8988T (cell line): ENCODE measurements at places on chromosomes 4 and X.

DNA sequence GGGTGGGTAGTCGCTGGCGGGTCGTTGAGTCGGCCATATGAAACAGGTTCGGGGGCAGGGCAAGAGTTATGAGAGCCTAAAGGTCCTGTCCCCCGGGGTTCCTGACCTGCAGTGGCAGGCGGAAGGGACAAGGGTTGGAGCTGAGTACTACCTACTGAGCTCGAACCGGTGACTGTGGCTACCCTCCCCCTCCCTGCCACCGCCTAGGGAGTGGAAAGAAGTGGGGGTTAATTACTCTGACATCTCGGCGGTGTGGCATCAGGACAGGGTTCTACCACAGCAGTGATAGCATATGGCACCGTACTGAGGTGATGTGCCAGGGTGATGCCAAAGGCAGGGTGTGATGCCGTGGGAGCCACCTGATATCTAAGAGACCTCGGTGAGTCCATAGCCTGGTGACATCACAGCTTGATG is 307 bp downstream of the ATG4A start:
- no peak for DNase-seq

GRCh38 chr4:3512279-3512678 is 19.9 kb downstream of the LRPAP1 start:
- DNase-seq: no peak

DNA sequence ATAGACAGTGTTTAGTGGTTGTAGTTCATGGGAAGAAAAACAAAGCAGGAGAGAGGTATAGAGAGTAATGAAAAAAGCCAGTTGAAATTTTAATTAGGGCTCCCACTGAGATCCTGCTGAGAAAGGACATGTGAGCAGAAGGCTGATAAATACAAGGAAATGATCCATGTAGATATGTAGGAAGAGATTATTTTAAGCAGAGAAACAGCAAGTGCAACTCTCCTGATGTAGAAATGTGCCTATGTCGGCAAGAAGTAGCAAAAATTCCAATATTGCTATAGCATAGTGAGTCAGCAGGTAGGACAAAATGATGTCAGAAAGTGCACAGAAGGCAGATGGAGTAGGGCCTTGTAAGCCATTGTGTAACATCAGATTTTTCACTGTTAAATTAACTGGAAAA is 1027.3 kb downstream of the PCDH18 start:
- no peak for DNase-seq

- no peak for DNase-seq
Observed at GRCh38 chr4:83062739-83063138, 27.8 kb downstream of the COPS4 start.

- DNase-seq: no peak
Observed at GRCh38 chrX:48938721-48939425, 18.5 kb downstream of the OTUD5 start.

GRCh38 chr4:142124874-142125273 is 488.5 kb downstream of the IL15 start:
- DNase-seq: no peak

DNA sequence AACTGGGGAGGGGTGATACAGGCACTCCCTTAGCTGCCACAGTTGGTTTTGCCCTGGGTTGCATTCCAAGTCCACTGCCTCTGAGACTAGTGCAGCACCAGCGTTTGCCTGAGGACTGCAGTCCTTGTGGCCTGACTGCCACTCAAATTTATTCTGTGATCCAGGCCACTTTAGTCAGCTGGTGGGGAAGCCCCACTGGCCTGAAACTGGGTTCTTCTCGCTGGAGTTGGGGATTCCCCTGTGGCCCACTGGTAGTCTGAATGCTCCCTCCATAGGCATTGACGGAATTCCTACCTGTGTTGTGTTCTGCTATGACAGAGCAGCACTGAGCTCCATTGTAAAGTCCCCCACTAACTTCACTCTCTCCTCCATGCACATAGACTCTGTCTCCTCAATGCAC is 63.8 kb downstream of the PTPN13 start:
- DNase-seq: no peak

DNA sequence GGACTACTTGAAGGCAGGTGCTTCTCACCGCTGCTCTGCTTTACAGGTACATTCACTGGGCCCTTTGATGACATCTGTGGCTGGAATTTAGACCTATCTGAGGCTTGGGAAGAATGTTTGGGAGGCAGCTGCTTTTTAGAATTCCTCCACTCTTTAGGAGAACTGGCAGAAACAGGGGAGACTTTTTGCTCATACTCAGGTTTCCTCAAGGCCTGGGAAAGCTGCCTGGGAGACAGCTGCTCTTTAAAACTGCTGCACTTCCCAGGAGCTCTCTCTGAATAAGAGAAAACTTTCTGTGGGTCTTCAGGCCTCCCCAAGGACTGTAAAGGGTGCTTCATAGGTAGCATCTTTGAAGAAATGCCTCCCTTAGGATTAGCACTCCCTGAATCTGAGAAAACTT is 14.3 kb downstream of the CT47C1 start:
- DNase-seq: no peak

DNA sequence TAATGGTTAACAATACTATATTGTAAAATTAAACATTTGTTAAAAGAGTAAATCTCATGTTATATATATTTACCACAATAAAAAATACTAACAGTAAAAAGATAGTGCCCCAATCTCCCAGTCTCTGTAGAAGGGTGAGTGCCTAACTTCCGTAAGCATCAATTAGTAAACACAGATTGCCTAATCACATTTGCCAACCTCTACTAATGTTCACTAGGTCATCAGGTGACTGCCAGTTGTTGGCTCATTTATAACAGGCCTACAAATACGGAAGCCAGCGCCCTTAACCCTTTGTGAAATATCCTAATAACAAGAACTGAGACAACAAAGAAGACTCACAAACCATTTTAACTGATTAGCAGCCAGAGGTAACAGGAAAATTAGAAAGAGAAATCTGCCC is 345.1 kb downstream of the INPP4B start:
- DNase-seq: no peak

DNA sequence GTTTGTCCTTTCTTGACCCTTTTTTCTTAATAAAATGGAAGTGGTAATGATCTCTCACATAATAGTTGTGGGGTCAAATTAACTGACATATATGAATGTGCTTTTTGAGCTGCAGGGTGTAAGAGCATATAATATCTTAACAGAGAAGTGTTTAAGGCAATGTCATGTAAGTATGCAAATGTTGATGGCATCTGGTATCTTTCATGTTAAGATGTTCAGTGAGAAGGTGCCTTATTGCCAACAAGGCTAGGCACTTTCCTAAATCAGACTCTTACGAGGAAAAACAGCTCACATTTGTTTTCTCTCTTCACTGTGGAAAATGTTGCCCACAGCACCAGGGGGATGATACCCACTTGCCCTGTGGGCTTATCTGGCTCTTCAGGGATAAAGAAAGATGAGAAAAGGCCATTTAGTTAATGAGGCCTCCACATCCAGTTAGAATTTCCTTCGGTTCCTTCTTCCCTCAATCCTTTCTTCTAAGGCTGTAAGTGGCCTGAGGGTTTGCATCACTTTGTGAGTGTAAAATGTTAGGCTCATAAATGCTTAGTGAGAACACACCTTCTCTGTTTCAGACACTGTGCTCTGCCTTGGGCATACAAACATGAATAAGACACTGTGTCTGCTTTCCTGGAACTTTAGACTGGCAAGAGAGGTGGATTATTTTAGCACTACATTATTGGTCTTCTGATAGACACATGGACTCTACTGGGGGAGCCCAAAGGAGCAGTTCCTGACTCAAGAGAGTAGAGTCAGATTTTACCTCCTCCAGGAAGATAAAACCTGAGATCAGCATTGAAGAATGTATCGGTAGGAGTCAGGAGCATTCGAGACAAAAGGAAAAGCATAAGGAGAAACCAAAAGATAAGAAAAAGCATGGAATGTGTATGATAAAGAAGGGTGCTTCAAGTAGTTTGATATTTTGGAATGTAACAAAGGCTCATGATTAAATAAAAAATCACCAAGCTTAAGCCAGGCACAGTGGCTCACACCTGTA is 135.5 kb downstream of the SOWAHB start:
- DNase-seq: no peak

DNA sequence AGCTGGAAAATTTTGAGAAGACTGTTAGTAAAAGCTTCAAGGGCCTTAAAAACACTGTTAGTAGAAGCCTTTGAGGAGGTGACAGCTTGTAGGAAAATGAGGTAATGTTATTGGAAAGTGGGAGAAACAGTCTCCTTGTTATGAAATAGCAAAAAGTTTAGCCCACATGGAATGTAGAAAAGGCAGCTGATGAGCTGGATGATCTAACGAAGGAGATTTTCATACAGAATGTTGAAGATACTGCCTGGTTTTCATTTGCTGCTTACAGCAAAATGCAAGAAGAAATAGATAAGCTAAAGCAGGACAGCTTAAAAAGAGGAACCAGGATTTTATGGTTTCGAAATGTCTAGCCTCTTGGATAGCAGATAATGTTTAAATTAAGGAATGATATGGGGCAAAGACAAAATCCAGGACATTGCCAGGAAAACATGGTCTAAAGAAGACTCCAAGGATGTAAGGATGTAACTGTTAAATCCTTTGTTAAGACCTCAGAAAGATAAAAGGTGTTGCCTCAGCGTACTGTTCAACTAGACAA is 10.2 kb upstream of the STBD1 start:
- no peak for DNase-seq

GRCh38 chrX:5976332-5976731 is 252.3 kb downstream of the NLGN4X start:
- no peak for DNase-seq

- no peak for DNase-seq
Observed at GRCh38 chrX:149641432-149641831, 9.8 kb upstream of the TMEM185A start.

DNA sequence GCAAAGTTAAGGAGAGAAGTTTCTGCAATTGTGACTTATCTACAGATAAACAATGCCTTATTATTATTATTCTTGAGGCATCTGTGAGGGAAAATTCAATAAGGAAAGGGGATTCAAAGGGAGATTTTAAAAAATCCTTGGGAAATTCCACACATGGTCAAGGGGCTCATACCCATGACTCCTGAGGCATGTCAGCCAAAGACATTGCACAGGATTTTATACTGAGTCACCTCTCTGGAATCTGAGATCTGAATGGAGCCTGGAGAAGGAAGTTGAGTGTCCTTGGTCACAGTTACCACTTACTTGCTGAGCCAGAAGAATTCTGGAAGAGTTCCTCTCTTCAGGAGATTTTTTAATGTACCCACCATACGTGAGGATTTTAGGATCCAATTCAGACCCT is 14.4 kb upstream of the CXCL8 start:
- peak; percentile 15 for DNase-seq

DNA sequence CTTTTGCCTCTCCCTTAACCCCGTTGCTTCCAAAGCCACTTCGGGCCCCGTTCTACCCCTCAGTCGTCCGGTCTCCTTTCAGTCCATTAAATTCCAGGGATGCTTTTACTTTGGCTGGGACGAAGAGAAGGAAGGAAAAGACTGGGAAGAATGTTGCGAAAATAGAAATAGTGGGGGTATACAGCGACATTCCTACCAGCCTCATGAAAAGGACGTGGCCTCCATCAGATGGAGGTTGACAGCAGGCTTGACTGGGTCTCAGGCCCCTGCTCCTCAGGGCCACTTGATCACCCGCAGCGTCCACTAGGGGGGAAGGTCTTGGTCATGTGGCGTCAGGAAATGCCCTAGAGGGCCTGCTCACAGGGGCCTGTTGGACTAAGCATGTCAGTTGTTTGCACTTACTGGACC is 657 bp upstream of the ANKRD50 start:
- peak; percentile 55 for DNase-seq

DNA sequence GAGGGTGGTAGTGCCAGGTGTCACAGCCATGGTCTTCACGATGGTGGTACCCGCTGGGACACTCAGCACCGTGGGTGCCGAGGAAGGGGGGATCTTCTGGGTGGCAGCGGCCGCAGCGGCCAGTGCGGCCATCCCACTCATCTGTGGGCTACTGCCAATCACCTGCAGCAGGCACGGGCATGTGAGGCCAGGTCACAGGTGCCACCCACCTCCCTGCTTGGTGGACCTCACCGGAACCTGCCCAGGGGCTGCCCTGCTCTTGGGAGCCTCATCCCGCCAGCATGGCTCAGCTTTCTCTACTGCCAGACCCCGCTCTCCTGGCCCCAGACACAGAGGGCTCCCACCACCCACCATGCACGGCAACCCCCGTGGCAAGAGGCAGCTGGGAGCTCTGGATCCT is 13.0 kb downstream of the HCFC1 start:
- no peak for DNase-seq

DNA sequence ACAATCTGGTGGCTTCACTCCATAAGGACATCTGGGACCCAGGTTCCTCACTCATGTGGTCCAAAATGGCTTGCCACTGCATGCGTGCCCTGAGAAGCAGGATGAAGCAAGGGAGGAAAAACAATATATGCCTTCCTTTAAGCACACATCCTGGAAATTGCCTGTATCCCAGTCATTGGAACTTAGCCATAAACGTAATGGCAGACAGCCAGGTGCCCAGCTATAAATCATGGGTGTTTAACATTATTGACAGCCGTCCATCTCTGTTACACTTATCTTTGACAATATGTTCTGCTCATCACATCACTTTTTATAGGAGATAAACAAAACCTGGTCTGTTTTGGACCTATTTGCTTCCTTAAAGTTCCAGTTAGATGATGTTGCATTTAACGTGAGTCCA is 181.0 kb downstream of the AASDH start:
- no peak for DNase-seq

GRCh38 chr4:76758996-76759395 is 138.9 kb downstream of the SOWAHB start:
- DNase-seq: no peak

DNA sequence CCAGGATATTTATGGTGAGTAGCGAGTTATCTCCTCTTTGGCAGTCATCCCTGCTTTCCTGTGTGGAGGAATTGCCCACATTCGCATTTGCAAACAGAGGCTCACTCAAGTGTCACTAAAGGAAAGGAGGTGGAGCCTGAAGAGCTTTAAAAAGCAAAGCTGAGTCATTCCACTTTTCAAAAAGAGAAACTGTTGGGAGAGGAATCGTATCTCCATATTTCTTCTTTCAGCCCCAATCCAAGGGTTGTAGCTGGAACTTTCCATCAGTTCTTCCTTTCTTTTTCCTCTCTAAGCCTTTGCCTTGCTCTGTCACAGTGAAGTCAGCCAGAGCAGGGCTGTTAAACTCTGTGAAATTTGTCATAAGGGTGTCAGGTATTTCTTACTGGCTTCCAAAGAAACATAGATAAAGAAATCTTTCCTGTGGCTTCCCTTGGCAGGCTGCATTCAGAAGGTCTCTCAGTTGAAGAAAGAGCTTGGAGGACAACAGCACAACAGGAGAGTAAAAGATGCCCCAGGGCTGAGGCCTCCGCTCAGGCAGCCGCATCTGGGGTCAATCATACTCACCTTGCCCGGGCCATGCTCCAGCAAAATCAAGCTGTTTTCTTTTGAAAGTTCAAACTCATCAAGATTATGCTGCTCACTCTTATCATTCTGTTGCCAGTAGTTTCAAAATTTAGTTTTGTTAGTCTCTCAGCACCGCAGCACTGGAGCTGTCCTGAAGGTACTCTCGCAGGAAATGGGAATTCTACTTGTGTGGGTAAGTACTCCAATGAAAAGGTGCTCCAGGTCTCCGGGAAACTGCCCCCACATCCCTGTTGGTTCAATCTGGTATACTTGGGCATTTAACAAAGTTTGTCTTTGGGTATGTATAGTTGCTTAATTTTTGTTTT is at the start of gene EGF:
Gene EGF (plus strand): TSS at position 178 of the 890 bp plus-strand sequence. CDS start 453 bp downstream, at position 631.
- DNase-seq: no peak

GRCh38 chrX:153520287-153520917 is 3.0 kb downstream of the ATP2B3 start:
- DNase-seq: no peak

GRCh38 chrX:129798456-129798855 is 18.7 kb downstream of the SASH3 start:
- DNase-seq: no peak

- no peak for DNase-seq
Observed at GRCh38 chrX:12986886-12987285, 12.0 kb downstream of the TMSB4X start.

GRCh38 chr4:184217634-184218033 is at the start of gene ENPP6:
TSS of gene ENPP6 (minus strand) at chr4:184217873. CDS start at chr4:184217819, 54 bp downstream.
- no peak for DNase-seq
